ENCODE measurements at places on chromosomes 6 and 20. TPM values are rescaled to one million over a fixed set of nuclear protein-coding genes. Genes with fewer than 3 reads are reported as not detected.

GRCh38 chr20:38141204-38141888 is 23.7 kb downstream of the TGM2 start:
- H3K4me1 ChIP-seq, result no peaks in the 10 kb centered on the region
- H3K27ac ChIP-seq, result no peak overlapping the region

DNA sequence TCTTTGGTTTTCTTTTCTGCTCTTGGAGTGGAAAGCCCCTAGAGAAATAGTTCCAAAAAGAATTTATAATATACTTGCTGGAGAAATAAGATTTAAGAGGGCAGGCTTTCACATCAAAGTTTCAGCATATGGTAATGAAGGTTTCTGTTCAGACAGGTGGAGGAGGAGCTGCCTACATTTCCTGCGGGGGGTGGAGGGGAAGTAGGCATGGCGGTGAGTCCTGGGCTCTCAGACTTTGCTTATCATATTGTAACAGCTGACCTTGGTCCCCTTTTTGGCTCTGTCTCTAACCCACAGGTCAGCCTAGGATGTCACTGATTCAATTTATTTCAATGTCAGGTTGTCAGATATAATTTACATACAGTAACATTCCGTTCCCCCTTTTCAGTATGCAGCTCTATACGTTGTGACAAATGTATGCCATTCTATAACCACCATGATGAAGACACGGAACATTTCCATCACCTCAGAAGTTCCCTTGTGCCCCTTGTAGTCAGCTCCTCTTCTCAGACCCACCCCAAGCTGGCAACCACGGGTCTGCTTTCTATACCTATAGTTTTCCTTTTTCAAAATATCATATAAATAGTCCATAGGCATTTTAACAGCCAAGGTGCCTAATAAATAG is 77.6 kb upstream of the GGTLC1 start:
- H3K27me3 ChIP-seq, result no peaks in the 10 kb centered on the region
- H3K36me3 ChIP-seq, result peaks cover 4% of the 10 kb centered on the region
- peak overlapping the region; percentile 55 for H3K4me3 ChIP-seq
- DNase-seq, result peak; percentile 61
- H3K27ac ChIP-seq, result peak overlapping the region; percentile 75
- peaks cover 13% of the 10 kb centered on the region for H3K4me1 ChIP-seq

GRCh38 chr20:9235518-9235917 is 166.6 kb downstream of the PLCB4 start:
- no peaks in the 10 kb centered on the region for H3K36me3 ChIP-seq
- H3K27me3 ChIP-seq, result no peaks in the 10 kb centered on the region
- DNase-seq, result no peak
- H3K4me1 ChIP-seq, result no peaks in the 10 kb centered on the region
- no peak overlapping the region for H3K4me3 ChIP-seq

DNA sequence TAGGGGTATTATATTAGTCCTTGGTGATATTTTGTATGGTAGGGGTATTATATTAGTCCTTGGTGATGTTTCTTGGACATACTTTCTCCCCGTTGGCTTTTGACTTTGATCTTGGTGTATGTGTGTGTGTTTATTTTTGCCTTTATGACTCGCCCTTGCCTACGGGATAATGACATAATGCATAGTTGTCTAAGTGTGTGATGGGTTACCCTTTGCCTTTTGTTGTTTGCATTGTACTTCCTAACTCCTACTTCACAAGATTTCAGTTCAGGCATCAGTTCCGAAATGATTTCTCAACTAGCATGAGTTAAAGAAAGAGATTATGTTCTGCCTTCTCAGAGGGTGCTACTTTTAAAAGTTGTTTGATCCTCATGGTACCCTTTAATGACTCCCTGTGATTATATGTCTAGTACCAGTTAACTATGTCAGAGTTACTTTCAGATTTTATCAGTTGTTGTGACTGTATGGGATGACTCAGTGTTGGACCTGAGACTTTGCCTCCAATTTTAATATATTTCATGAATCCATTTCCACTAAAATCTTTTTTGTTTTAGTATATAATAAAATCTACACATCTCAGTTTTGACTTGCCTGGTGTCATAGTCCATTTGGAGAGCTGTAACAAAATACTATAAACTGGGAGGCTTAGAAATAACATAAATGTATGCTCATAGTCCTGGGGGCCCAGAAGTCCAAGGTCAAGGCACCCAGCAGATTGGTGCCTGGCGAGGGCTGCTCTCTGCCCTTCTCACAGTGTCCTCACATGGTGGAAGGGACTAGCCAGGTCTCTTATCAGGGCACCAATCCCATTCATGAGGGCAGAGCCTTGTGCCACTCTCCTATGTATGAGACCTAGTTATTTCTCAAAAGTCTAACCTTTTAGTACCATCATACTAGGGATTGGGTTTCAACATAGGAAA is 34.1 kb downstream of the CDYL start:
- H3K4me3 ChIP-seq, result no peak overlapping the region
- peaks cover 66% of the 10 kb centered on the region for H3K4me1 ChIP-seq
- peak overlapping the region; percentile 20 for H3K27ac ChIP-seq

Gene WFDC5
- total RNA-seq, result not detected

Gene SMOC2
- total RNA-seq, result not detected

Measured in activated naive CD4-positive, alpha-beta T cell treated with anti-CD3 and anti-CD28 coated beads for 36 hours (primary cell).